NCI-H1417 (cell line): ENCODE measurements at places on chromosomes 5 and 9.

- no peak for DNase-seq
Observed at GRCh38 chr9:34465468-34465867, 6.9 kb downstream of the DNAI1 start.

- DNase-seq: no peak
Observed at GRCh38 chr9:17005056-17005823, 129.6 kb upstream of the CNTLN start.

GRCh38 chr5:178240766-178241165 is 8.2 kb upstream of the PHYKPL start:
- no peak for DNase-seq

- DNase-seq: no peak
Observed at GRCh38 chr9:77464661-77465060, 183.5 kb downstream of the GNA14 start.

GRCh38 chr5:124492444-124493224 is 253.8 kb downstream of the ZNF608 start:
- DNase-seq: no peak

GRCh38 chr5:119338326-119338946 is 17.4 kb upstream of the TNFAIP8 start:
- DNase-seq: no peak

- DNase-seq: no peak
Observed at GRCh38 chr5:97044052-97044451, 98.4 kb downstream of the LIX1 start.
